ENCODE measurements at places on chromosomes 2 and 18.

DNA sequence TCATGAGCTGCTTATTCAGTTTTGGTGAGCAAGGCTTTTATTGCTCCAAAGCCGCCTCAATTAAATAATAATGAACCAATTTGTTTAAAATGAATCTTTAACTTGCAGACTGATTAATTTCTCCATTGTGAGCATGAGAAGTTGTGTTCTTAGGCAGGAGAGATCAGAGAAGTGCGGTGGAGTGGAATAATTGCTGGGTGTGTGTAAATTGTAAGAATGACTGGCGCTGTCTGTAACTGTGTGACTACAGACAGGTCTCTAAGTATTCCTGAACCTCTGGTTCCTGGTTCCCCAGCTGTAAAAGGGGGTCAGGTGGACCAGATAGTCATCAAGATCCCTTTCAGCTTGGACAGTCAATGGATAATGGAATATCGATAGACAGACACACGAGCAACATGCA is 98.0 kb upstream of the EFEMP1 start:
- no peak for DNase-seq

DNA sequence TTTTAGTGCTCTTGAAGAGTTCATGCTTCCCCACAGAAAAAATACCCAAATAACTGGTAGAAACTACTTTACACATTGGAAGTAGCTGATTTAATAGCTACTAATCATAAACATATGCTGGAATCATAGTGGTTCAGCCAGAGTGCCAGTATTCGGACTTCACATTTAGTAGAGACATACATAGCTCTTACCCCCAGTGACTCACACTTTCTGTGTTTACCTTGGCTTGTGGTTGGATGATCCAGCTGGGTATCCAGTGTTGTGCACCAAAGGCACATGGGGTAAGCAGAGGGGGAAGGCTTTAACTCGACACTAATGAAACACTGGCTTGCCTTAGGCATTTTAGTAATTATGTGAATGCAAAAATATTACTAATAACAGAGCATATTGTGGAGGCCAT is 18.1 kb downstream of the ARHGAP28 start:
- no peak for DNase-seq

DNA sequence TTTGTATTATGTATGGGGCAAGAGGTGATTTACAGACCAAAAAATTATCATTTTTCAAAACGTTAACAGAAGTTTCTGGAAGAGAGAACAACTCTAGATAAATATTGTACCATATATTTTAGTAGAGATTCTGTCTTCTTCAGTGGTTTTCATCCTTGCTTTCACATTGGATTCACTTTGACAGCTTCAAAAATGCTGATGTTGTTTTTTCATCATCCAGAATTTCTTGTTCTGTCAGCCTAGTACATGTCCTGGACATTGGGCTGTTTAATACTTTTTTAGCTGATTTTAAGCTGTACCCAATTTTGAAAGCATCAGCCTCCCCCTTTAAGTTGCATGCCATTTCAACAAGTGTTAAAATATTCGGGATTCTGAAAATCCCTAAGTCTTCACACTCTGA is 711.3 kb upstream of the LRATD1 start:
- no peak for DNase-seq

GRCh38 chr18:13522861-13523660 is 203.3 kb downstream of the FAM210A start:
- no peak for DNase-seq

- no peak for DNase-seq
Observed at GRCh38 chr2:146678516-146678915, 1166.3 kb upstream of the ACVR2A start.

Measured in activated naive CD8-positive, alpha-beta T cell treated with anti-CD3 and anti-CD28 coated beads, Interleukin-2, amount 50 U/mL, for 24 hours (primary cell).